ENCODE measurements at places on chromosomes 5 and 9.

- no peak for DNase-seq
Observed at GRCh38 chr5:6875376-6875775, 162.1 kb downstream of the TENT4A start.

DNA sequence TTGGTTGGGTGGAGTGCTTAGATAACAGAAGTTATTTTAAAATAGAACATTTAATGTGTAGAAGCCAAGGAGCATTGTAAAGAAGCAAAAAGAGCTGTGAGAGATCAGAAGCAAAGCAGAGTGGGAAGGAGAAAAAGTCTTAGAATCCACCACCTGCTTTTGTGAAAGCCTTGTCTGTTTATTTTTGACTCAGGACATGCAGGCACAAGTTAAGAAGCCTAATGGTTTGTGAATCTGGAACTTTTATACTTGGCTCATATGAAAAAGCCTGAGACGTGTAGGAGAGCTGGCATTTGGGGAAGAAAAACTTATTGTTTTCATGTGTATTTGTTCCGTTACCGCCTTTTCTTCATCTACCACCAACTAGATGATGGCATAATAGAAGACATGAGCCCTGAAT lies 38.5 kb upstream of the ITGA2 start:
- no peak for DNase-seq

- DNase-seq: no peak
Observed at GRCh38 chr5:180178531-180179441, 30.2 kb downstream of the RASGEF1C start.

DNA sequence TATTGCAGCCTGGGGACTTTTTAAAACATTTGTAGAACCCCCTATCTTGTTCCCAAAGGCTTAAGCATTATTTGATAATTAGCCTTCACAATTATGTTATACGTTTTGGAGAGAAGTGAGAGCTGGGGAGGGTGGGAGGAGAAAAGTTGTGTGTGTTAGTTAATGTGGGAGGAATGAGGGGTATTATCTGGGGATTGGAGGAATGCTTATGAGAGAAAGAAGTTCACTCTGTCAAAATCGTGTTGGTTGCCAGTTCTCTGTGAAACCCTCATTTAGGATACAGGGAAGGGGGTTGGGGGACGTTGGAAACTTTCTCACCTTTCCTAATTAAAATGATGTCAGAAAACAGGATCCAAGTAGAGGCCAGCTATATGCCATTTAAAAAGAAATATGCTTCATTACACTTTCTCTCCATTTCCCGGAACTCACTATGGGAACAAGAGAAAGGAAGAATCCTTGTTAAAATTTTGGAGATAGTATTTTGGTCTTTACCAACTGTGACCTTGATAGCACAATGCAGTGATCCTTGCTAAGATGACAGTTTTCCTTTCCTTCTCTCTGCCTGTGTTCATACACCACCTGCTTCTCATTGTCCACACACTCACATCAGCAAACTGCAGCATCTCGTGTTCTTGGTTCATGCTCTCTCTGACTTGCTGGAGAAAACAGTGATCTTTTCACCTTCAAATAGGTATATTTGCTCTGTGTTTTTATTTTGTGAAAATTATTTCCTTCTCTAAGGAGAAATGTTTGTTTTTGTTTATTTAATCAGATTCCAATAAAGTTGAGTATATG lies 336.7 kb upstream of the CLINT1 start:
- no peak for DNase-seq

DNA sequence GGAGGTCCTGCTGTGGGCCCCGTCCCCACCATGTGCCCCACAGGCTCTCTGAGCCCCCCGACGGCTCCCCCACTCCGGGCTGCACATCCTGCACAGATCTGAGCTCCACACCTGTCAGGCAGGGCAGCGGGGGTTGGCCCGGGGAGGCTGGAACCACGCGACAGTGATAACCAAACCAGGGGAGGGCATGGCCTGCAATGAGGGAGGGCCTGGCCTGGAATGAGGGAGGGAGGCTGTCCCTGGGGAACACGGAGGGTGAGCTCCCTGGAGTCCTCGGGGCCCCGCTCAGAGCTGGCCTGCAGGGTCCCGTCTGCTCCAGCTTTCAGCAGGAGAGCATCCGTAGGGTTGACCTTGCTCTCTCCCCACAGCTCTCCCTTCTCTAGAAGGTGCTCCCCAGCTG lies 30.5 kb downstream of the SLC9A3 start:
- DNase-seq: no peak

- DNase-seq: no peak
Observed at GRCh38 chr5:27377626-27378025, 339.2 kb upstream of the CDH9 start.

Data from HuH-7.5 (cell line).